ENCODE measurements at places on chromosomes 2 and 18.
A peak's percentile ranks its signal among the peaks of the same experiment; 100 is the strongest.

GRCh38 chr2:174794851-174795374 lies 30.6 kb upstream of the CHRNA1 start:
- DNase-seq, result no peak

GRCh38 chr2:154670083-154670482 lies 28.4 kb upstream of the KCNJ3 start:
- no peak for DNase-seq

- peak; percentile 41 for DNase-seq
Observed at GRCh38 chr18:903701-904100, 970 bp upstream of the ADCYAP1 start.

DNA sequence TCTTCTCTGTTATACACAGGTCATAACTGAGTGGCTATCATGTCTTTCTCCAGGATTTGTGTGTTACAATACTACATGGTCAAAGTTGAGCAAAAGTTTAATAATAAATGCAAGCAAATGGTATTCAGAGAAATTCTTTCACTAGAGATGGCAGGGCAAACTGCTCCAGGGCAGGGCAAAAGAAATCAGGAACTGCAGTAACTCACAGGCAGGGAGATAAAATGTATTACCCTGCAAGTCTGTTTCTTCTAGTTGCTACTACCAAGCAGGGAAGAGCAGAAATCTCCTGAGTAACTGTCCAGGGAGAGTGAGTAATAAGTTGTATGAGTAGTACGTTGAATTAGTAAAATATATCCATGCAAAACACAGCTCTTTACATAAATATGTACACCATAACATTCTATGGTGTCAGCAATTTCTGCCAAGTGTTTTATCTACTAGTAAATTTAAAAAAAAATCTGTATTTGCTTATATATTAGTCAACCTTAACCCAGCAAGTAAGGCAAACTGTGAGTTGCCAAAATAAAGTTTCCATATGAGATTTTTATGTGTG lies 404.1 kb downstream of the ZEB2 start:
- DNase-seq, result no peak

GRCh38 chr2:66547887-66548286 lies 113.0 kb downstream of the MEIS1 start:
- no peak for DNase-seq

DNA sequence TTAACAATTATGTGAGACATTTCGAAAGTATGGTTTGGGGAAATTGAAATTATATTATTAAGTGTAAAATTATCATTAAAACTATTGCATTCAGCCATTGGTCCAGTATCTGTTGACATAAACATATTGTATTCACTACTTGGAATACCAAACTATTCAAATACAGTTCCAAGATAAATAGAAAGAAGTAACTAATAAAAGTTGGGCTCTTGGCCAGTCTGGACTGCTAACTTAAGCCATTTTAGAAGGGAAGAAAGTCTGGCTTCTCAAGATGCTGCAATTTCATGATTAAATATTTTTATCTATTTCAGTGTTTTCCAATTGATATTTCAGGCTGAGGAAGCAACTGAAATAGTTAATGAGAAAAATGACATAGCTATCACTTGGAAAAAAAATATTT lies 109.8 kb upstream of the CHRNA1 start:
- no peak for DNase-seq

DNA sequence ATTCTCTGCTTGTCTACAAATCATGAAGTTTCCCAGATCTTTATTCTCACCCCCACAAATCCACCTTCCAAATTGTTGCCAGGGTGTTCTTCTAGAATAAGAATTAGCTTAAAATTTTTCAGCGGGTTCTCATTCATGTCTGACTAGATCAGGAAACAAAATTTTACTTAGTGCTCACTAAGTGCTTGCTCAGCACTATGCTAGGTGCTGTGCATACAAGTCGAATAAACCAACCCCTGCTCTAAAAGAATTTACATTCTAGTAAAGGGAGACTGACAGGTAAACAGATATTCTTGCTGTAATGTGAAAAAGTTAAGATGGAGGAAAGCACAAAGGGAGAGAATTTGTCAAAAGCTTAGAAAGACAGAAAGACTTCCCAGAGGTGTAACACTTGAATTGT lies 2.4 kb upstream of the FSIP2 start:
- DNase-seq, result no peak

- no peak for DNase-seq
Observed at GRCh38 chr2:120739438-120740090, 3.9 kb downstream of the GLI2 start.

DNA sequence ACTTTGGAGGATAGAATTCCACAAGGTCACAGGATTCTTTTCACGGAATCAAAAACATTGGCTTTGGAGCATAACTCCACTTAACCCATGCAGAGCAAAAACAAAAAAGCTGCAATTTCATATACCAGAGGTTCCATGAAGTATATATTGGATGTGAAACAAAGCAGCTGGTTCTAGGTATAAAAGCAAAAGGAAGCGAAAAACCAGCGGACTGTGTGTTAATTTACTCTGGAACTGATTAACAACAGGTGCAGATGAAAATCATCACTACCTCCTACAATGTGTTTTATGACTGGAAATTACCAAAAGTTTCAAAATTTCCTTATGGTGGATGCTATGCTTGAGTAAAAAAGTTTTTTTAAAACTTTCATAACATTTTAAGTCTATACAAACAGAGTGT lies 54.4 kb upstream of the LINC00305 start:
- DNase-seq, result no peak

DNA sequence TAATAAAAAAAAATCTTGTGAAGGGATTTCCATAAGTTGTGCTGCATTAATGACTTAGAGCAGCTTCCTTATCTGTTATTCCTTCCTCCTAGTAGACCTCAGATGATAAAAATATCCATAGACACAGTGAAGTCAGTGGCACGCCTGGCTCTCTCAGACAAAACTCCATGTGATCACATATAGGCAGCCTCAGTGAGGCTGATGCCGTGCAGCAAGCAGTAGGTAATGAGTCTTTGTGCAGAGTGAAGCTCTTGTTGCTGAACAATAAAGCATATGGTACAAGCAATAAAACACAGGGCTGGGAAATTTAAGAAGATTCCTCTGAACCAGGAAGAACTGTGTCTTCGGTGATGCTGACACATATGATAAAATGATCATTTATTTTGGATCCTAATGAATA lies 102.7 kb downstream of the CSRNP3 start:
- no peak for DNase-seq

- DNase-seq, result no peak
Observed at GRCh38 chr2:76506538-76506937, 795.8 kb upstream of the GCFC2 start.
